Activated naive CD4-positive, alpha-beta T cell treated with anti-CD3 and anti-CD28 coated beads, Interleukin-2, amount 50 U/mL, for 72 hours (primary cell): ENCODE measurements at places on chromosomes 11 and 22. TPM values are rescaled to one million over a fixed set of nuclear protein-coding genes. Genes with fewer than 3 reads are reported as not detected.

MIOX gene
- total RNA-seq = not detected

TRIM51 gene
- not detected for total RNA-seq

KIRREL3 gene
- not detected for total RNA-seq

C11orf97 gene
- total RNA-seq = not detected

PANX3 gene
- total RNA-seq = not detected
